ENCODE measurements at places on chromosomes 6 and 20.

GRCh38 chr6:15299430-15300131 lies 53.7 kb downstream of the JARID2 start:
- no peak for DNase-seq

DNA sequence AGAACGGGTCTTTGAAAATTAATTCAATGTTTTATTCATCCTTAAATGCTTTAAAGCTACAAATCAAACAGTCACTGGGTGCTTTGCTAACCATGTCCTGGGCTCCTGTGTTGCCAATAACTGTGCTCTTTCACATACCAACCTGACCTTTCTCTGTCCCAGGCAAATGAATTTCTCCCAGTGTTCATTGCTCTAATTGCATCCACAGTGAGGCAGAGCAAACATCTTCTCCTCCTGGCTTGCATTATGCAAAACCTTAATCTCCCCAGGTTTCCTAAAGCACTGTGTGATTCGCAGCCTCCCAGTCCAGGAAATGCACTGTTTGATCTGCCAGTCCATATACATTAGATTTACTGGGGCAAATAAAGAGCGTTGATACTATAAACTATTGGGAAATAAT lies 219.0 kb downstream of the PREX1 start:
- DNase-seq: peak; percentile 16

DNA sequence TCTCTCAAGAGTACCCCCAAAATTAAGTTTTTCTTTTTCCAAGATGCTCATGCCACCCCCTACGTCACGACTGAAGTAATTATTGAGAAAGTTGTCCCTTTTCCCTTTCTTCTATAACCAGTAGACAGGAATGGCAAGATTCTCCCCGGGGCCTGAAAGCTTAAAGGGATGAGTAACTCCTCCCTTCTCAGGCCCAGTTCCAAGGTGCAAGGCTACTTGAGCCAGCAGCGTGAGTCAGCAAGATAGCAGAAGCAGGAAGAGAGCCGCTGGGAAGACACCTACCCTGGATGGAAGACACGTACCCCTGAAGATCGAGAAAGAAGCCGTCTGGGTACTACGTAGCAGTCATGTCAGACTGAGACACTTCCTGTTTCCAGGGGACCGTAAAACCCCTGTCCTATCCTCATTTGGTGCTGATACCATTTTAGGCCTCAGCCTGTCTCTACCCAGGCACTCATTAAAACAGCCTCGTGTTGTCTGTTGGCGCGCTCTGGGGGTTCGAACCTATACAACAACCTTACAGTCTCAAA lies 241.0 kb downstream of the ADGRG6 start:
- no peak for DNase-seq

GRCh38 chr6:152993847-152994246 lies 8.7 kb downstream of the MTRF1L start:
- DNase-seq: no peak

DNA sequence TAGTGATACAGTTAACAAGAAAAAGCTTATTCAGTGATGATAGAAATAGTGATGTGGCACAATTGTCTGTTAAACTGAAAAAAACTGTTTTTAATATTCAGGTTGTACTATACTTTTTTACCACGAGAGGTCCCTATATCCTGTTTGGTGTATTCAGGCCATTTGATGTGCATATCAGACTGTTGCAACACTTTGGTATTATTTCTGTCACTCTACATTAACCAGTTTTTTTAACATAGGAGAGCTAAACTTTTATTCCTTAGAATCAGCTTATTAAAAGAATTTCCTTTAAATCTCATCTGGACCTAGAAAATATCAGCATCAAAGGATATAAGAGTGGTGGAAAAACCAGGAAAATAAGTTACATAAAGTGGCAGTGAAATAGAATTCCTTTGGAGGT lies 36.8 kb downstream of the TSPYL4 start:
- no peak for DNase-seq

DNA sequence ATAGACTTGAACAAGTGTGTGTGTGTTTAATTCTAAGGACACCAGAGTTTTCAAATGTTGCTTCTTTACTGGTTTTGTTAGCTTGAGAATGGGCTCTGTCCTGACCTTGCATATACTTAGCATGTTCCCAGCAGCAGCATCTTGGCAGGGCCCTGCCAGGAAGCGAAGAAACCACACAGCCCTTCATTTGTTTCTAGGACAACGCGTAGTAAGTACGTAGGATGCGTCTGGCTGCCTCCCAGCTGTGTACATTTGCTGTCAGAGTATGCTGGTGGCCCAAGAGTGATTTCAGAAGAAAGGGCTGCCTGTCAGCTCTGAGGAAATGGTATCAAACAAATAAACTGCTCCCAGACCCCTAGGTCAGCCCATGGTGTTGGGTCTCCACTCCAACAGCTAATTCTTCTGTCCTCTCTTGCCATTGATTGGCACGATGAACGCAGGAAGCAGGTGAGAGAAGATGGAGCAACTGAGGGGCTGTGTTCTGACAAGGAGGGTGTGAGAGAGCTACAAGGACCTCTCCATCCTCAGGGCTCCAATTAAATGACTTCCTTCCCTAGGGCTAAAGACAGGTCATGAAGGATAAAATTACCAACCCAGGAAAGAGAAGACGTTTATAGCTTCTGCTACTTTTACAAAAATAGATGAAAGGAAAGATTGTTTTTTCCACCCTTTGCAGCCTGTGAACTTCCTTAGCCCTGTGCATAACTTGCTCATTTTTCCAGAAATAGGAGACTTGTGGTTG lies 55.9 kb upstream of the HDDC2 start:
- DNase-seq: no peak

DNA sequence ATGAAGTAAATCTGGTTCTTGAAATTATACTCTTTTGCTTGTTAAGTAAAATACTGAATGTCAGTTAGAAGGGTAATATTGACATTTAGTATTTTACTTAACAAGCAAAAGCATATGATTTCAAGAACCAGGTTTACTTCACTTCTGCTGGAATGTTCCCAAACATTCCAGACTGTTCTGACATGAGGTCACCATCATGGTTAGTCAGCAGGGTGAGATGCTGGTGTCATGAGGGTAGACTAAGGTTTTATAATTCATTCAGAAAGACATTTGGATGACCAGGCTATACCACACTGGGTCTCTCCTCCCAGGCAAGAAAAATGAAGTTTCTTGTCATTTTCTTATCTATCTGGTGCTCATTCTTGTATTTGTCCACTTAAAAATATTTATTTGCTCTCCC lies 414.4 kb upstream of the MMS22L start:
- DNase-seq: no peak

GRCh38 chr20:63617876-63618265 lies 9.0 kb downstream of the GMEB2 start:
- no peak for DNase-seq

DNA sequence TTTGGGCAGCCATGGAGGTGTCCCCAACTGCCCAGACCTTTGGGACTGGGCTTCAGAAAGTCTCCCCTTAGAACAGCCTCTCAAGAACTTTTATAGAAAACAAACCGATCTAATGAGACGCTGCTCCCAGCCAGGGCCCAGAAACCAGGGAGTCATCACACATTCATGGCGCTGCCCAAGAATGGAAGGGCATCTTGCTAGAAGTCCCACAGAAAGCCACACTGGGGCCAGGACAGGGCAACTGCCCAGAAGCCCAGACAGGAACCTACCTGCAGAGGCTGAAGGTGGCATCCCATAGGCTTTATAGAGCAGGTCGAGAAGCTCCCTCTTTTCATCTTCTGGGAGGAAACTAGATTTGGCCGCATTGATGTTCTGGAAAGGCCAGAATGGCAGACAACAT lies 31.5 kb downstream of the ADA start:
- DNase-seq: no peak

- DNase-seq: no peak
Observed at GRCh38 chr6:40476673-40477072, 110.5 kb downstream of the LRFN2 start.

DNA sequence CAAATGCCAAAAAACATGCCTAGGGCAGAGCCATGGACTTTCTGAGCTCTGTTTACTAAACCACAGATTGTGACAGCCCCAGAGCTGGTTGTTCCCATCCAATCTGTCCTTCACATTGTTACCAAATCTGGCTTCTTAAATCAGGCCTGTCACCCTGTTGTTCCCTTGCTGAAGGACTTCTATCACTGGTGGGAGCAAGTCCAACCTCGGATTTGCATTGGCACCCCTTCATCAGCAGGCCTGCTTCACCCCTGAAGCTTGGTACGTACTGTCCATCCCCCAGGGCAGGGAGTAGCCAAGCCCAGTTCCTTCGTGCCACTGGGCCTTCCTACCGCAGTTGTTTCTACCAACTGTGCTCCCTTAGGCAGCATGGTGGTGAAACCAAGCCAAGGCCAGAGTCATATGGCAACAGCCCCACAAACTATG lies 357.3 kb upstream of the JARID2 start:
- no peak for DNase-seq

GRCh38 chr20:22339091-22339881 lies 245.1 kb downstream of the FOXA2 start:
- peak; percentile 30 for DNase-seq

GRCh38 chr6:165556116-165556843 lies 106.8 kb downstream of the PDE10A start:
- no peak for DNase-seq

- DNase-seq: no peak
Observed at GRCh38 chr20:15789079-15789478, 784.2 kb downstream of the KIF16B start.

- no peak for DNase-seq
Observed at GRCh38 chr20:55449091-55449490, 556.2 kb downstream of the CBLN4 start.

GRCh38 chr20:32879538-32879937 lies 20.8 kb downstream of the EFCAB8 start:
- no peak for DNase-seq

DNA sequence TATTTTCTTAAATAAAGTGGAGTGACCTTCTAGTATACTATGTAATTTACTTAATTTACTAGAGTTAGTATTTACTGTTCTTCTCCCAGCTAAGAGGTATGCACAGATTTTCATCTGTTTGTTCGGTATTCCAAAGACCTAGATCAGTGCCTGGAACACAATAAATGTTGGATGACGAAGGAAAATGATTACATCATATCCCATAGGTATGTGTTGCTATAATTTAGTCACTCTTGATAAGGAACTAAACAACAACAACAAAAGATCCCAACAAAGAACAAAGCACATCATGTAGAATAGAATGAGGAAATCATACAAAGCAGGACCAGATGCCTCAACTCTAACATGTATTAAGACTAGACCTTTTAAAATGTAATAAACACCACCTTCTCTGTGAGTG lies 89.6 kb upstream of the ADGRF1 start:
- no peak for DNase-seq

GRCh38 chr6:126152372-126152745 lies 166.0 kb downstream of the TRMT11 start:
- DNase-seq: no peak

- no peak for DNase-seq
Observed at GRCh38 chr20:13549451-13549850, 89.3 kb downstream of the TASP1 start.

DNA sequence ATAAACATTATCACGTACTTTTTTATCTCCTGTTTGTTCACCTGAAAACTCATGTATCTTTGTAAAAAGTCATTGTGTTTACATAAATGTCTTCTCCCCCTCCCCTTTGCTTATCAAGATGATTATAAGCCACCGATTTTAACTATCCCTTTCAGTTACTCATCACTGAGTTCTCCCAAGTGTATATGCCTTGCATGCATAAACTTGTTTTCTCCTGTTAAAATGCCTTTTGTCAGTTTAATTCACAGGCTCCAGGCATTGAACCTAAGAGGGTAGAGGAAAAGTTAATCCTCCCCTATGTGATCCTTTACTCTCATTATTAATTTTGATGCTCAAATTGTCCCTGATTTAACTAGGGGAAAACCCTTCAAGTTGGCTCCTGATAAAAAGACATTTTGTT lies 24.2 kb downstream of the ANKEF1 start:
- DNase-seq: no peak
